CD4-positive, alpha-beta T cell treated with Interleukin-15 for 4 hours (primary cell): ENCODE measurements at places on chromosomes 1 and 21.
A peak's percentile ranks its signal among the peaks of the same experiment; 100 is the strongest.

GRCh38 chr1:151340870-151341754 lies 5.9 kb downstream of the RFX5 start:
- DNase-seq, result peak; percentile 76

DNA sequence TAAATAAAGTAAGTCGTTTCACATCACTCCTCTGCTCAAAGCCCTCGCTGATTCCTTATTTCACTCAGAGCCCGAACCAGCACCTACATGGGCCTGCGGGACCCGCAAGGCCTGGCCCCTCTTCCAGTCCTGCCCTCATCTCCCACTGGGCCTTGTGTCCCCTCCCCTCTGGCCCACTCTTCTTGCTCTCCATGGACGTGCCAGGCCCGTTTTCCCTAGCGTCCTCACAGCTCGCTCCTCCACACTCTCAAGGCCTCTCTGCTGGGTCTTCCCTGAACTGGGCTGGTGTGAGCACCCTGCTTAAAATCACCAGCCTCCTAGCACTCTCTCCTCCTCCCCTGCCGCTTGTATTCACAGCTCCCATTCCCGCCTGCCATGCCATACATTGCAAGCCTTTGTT lies 237.9 kb downstream of the FOXD2 start:
- DNase-seq, result no peak

GRCh38 chr1:53286955-53287354 lies 40.9 kb downstream of the LRP8 start:
- DNase-seq, result no peak

GRCh38 chr1:71046891-71047634 lies 553 bp downstream of the PTGER3 start:
- peak; percentile 7 for DNase-seq

DNA sequence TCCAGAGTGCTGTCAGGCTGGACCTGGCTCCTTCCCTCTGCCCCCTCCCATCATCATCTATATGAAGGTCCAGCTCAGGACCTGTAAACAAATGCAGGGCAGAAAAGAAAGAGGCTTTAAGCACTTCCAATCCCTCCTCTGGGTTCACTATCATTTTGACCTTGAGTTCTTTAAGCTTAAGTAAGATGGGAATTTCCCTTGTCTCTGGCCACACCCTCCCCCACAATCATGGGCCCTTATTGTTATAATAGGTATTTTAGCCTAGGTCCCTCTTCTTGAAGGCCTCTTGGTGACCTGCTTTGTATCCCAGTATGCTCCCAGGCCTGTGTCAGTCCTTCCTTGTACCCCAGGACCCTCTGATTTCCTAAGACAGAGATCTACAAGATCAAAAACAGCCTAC lies 45.1 kb upstream of the EPS15 start:
- no peak for DNase-seq

GRCh38 chr1:62599044-62599443 lies 1.7 kb downstream of the ANGPTL3 start:
- no peak for DNase-seq

DNA sequence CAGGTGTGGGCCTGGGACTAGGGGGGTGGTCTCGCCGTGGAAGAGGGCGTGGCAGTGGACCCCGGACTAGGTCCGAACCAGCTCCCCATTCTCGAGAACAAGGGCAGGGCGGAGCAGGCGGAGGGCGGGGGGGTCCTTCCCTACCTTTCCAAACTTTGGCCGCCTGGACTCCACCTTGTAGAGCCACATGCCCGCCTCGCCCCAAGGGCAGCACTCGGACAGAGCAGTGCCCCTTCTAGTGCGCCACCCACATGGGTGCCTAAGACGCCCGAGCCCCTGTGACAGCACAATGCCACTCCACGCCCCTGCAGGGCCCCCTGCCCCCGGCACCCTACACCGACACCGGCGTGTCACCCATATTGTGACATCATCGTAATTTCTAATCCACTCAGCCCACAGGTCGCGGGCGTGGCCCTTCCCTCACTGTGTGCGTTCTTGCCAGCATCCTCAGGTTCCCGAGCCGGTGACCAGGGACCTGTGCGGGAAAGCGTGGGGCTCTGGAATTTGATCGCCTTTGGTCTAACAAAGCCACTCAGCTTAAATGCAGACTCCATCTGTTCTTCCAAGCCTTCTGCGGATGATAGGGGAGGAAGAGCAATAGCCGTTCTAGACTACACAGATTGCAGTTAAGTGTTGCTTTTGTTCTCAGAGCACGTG lies 553 bp upstream of the STMN1 start:
- peak; percentile 6 for DNase-seq

DNA sequence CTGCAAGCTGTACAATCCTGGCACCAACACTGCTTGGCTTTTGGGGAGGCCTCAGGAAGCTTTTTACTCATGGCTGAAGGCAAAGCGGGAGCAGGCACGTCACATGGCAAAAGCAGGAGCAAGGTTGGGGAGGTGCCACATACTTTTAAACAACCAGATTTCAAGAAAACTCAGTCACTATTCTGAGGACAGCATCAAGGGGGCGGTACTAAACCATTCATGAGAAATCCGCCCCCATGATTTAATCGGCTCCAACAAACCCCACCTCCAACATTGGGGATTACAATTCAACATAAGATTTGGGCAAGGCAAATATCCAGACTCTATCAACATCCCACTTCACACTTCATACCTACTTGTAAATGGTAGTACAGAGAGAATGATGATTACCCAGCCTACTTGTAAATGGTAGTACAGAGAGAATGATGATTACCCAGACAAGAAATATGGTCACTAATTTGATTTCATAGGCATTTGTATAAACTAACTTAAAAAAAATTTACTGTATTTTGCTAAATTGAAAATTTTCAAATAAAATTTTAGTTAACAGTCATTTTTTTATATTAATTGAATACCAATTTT lies 24.9 kb downstream of the ATP5PF start:
- DNase-seq, result no peak

DNA sequence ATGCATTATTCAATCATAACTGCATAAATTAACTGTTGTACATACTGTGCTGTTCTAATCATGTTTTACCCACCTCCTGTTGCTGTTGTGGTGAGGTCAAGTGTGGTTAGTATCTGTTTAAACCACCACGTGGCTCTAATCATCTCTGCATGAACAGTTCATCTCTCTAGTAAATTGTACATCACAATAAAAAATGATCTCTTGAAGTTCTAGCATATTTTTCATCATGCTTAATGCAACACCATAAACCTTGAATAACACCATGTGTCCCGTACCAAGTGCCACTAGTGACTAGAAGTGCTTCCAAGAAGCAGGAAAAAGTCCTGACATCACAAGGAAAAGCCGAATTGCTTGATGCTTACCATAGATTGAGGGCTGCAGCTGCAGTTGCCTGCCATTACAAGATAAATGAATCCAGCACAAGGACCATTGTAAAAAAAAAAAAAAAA lies 51.7 kb downstream of the SNRPE start:
- no peak for DNase-seq

- no peak for DNase-seq
Measured at GRCh38 chr1:226808501-226808900, 61.9 kb upstream of the PSEN2 start.

- no peak for DNase-seq
Measured at GRCh38 chr1:19347533-19348172, 35.5 kb downstream of the SLC66A1 start.

DNA sequence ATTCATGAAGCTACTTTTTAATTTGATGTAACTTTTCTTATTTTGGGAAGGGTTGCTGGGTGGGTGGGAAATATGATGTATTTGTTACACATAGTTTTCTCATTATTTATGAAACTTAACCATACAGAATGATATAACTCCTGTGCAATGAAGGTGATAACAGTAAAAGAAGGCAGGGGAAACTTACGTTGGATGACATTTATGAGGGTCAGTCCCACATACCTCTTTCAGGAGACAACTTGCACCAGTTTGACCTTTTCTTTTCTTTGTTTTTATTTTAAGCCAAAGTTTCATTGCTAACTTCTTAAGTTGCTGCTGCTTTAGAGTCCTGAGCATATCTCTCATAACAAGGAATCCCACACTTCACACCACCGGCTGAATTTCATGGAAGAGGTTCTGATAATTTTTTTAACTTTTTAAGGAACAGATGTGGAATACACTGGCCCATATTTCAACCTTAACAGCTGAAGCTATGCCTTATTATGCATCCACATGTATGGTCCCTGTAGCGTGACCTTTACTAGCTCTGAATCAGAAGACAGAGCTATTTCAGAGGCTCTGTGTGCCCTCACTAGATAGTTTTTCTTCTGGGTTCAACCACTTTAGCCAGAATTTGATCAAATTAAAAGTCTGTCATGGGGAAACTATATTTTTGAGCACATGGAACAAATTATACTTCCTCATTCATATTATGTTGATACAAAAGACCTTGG lies 28.0 kb upstream of the KIAA1614 start:
- DNase-seq, result no peak
